ENCODE measurements at places on chromosomes 6 and 20.

- no peak for DNase-seq
Observed at GRCh38 chr20:50199703-50200102, 9.1 kb downstream of the CEBPB start.

GRCh38 chr6:116575227-116575626 is 3.9 kb downstream of the RWDD1 start:
- no peak for DNase-seq

DNA sequence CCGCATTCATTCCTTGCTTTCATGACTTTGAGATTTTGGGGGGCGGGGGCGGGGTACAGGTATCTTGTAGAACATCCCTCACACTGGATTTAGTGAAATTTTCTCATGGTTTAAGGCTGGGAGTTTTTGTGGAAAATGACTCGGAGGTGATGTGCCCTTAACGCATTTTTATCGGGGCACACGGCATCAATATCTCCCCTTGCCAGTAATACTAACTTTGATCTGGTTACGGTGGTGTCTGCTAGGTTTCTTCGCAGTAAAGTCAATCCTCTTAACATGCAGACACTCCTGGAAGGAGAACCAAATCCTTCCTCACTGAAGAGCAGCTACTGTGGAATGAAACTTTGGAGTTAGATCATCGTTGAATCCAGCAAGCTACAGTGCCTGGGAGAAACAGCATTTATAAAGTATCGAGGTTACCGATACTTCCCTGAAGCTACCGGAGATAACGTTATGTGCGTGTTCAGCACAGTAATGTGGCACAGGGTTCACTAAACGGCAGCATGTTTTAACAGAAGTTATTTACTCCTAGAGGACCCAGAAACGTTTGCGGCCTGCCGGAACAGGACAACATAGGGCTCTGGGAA is 1.2 kb upstream of the DYNLRB1 start:
- DNase-seq: no peak

DNA sequence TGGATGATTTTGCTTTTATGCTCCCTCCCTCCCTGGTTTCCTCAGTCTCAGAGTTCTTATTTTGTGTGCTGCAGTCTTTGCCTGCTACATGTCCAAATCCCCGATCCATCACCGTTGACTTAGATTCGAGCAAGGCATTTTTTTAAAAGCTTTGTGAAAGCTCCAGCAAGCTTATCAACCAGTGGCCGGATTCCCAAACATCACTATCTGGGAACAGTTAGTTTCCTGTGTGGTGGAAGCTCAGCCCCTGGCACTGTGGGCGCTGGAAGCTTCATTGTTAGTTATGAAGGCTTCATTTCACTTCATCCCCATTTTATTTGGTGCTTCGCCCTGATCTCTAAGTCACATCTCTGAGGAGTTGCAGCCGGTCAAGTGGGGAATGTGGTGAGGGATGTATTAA is 44.7 kb downstream of the DEK start:
- no peak for DNase-seq

- DNase-seq: no peak
Observed at GRCh38 chr20:58945965-58946631, 35.0 kb upstream of the NELFCD start.

- no peak for DNase-seq
Observed at GRCh38 chr6:170192905-170193304, 98.0 kb downstream of the DLL1 start.

DNA sequence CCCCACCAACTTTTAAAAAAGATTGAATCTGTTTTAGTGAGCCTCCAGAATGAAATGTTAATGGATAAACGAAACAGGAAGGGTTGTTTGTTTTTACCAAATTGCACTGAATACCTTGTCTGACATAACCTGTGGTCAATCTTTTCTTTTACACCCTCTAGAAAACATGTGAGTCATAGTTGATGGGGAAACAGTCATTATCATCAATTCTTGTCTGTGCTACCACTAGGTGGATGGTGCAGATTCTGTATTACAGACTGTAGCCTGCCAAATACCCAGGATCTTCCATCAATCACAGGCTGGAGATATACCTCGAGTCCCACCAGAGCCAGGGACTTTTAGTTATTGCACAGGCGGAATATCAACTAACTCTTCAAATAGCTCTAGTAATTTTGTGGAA is 29.5 kb upstream of the PKIB start:
- no peak for DNase-seq

GRCh38 chr6:127483399-127484055 is 24.3 kb upstream of the KIAA0408 start:
- no peak for DNase-seq

DNA sequence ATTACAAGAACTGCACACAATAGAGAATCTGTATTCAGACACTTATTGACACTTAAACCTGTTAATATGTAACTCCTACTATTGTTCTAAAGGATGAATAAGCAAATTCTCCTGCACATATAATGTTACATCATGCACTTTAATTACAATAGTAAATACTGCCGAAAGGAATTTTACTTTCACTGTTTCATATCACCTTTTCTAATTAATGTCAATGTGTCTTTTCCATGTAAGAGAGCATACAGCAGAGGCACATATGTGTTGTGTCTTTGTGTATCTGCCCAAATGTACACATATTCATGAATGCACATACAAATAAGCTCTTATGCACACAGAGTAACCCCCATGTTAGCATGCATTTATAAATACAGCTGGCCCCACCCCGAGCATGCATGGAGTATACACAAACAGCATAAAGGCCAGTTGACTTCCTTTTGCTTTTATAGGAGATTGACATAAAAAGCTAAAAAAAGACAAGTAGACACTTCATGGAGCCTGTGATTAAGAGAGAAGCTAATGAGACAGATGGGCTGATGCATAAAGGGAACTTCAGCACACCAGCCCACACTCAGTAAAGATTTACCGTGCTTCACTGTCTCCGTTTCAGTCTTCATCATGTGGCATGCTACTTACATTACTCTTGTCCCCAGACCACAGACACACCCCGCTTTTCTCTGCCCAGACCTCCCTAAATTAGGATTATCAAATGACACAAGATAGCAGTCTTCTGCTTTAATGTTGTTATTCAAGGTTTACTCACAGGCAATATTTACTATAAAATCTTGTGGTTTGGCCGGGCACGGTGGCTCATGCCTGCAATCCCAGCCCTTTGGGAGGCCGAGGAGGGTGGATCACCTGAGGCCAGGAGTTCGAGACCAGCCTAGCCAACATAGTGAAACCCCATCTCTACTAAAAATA is 184.6 kb downstream of the ATXN1 start:
- DNase-seq: no peak

DNA sequence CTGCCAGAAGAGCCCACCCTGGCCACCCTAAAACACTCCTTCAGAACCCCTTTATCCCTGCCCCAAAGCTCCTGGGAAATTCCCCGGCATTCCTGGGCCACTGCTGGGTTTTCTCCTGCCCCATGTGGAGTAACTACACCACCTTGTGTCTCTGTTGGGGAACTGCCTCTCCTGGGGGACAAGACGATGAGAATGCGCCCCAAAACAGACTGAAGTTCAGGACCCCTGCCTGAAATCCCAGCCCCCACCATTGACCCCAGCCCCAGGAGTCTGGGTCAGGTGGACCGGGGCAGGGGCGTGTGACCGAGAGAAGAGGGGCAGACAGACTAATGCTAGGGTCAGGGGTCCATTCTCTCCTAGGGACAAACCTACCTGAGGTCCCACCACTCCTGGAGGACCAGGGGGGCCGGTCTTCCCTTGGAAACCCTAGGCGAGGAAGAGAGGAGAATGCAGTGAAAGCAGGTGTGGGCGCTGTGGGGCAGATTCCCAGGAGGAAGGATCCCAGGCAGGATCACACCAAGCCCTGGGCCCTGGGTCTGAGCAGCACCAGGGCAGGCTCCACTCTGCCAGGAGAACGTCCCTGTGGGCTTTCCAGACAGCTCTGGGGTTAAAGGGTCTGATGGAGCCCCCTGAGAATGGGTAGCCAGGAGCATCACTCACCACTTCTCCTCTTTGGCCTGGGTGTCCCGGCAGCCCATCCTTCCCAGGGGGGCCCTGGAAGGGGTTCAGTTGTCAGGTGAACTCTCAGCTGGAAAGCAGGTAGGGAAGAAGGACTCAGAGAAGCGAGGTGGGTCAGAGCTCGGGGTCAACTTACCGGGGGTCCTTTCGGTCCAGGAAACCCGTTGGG is 19.4 kb downstream of the COL11A2 start:
- no peak for DNase-seq

DNA sequence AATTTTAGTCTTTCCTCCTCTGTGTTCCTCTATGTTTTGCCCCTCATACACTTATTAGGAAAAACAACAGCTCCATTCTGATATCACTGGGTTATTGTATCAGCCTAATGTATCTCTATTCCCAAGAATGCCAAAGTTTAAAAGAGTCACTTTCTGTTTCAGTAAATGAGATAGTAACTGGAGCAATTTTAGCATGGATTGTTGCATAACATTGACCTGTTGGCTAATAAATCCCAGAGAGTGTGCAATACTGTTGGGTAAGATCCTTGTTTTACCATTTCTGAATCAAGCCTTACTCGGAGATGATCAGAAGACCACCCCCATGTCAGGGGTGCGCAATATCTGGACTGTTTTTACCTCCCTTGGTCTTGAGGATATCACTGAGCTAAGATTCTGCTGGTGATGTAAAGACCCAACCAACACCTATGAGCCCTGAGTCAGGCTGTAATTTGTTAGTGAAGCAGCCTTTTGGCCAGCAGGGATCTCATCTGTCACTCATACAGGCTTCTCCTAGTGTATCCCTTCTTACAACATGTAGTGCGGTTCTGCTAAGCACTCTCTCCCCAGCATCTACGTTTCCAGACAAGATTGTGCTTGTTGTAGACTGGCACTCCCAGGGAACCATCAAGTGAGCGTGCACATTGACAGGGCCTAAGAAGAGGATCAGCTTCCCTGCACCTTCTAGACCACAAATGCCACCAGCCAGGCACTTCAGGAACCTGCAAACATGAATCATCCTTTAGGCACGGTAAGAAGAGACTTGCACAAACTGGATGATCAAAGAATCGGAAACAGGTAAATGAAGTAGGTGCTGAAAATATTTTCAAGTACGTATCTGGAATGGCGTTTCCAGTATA is 11.5 kb upstream of the IPCEF1 start:
- DNase-seq: no peak

DNA sequence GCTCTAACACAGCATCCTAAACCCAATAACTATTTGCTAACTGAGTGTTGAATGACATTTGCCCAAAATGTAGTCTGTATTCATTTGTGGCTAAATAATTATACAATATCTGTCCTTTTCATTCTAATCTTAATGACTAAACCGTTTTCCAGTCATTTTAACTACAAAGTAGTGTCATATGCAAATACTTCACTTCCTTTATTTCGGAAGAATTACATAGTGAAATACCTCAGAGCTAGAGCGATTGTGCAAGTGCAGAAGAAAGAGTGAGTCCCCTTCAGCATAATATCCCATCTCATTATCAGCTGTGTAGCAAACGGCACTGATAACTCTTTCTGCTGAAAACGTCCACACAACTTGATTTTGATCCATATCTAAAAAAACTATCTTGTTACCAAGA is 66.2 kb downstream of the ROS1 start:
- no peak for DNase-seq

DNA sequence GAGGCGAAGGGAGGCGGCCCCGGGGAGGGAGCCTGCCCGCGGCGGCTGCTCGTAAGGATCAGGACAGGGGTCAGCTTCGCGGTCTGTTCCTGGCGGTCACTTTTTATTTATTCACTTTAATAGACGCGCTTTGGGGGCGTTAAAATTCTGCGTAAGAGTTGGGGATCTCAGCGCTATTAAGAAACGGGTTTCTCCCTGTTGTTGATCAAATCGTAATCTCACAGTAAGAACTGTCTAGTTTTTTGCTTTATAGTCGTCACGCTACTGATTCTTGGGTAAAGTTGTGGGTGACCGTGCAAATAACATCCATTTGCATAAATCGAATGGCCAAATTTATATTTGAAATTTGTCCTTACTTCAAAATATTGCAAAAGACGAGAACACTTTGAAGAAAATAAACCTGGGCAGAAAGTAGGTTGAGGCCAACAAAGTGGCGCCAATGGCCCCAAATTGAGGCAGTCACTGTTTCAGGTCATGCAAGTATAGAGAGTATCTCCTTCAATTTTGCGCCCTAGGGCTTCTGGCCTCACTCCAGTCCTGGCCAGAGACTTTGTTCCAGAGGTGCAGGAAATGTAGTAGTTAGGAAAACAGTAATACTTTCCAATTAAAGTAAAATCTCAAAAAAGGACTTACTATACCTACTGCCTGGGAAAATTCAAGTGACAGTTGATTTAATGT is 963 bp upstream of the RMND1 start:
- DNase-seq: no peak

GRCh38 chr20:64158346-64159285 is 5.6 kb upstream of the MYT1 start:
- no peak for DNase-seq

DNA sequence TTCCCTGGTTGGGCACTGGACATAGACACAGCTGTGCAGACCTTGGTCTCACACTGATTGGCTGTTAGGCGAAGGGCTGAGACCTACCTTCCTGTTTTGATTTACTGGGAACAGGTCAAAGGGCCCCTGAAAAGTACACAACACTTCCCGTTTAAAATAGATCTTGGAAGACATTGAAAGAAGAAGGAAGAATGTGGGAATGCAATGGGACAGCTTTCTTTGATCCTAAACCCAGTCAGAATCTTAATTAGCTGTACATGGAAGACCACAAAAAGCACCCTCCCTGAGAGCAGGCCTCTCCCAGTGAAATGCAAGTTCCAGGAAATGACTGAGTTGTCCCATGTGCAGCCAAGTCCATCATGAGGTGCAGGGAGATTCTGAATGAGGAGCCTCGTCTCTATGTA is 83.6 kb upstream of the EXOC2 start:
- DNase-seq: no peak

DNA sequence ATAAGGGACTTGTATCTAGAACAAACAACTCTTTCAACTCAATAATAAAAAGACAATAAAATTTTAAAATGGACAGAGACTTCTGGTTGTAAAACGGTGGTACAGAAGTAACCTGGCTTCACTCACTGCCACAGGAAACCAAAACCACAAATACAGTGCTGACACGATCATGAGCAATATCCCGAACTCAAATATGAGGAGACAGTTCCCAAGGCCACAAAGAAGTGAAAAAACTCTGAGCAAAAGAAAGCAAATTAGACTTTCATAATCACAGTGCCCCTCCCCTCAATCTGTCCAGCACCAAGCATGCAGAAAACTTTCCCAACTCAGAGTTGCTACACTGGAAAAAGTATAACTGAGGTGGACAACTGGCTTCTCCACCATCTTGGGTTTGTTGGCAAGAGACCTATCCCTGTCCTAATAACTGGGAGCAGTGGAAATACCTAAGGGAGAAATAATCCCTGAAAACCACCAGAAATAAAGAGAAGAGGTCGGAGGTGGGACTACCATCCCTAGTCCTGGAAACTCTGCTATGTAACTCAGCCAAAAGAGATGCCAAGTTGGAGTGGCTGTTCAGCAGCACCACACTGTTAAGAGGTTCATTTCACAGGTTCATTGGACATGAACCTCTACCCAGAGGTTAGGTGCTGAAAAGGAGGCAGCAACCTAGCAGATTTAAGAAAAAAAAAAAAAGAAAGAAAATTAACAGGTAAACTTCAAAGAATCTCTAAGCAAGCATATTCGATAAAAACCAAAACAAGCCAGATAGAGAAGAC is 55.5 kb downstream of the REV3L start:
- DNase-seq: no peak

- no peak for DNase-seq
Observed at GRCh38 chr20:9311132-9311531, 203.3 kb upstream of the LAMP5 start.
